Stimulated activated CD8-positive, alpha-beta memory T cell treated with anti-CD3 and anti-CD28 coated beads, Interleukin-7, amount 100 ng/mL, for 4 hours (primary cell): ENCODE measurements at places on chromosomes 12 and 14.

- DNase-seq, result no peak
Measured at GRCh38 chr12:46556105-46556559, 183.6 kb upstream of the SLC38A2 start.

GRCh38 chr14:94115058-94115591 is 4.6 kb downstream of the IFI27 start:
- no peak for DNase-seq

DNA sequence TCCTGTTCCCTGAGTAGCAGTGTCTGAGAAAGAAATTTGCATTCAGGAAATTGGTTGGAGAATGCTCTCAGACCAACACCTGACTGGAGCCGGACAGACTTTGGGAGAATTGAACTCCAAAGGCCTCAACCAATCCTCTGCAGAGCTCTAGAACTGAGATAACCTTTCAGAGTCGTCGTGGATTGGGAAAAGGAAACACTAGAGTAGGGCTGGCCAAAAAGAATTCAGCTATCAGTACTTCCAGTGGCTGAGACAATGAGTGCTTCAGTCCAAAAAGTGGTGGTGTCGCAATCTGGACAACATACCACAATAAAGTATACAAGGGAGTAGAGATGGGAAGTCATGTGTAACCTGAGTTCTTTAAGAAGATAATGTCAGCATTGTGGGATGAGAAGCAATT is 377.1 kb downstream of the SLC16A7 start:
- DNase-seq, result no peak

GRCh38 chr12:132146772-132147422 is 2.6 kb downstream of the NOC4L start:
- DNase-seq, result no peak

DNA sequence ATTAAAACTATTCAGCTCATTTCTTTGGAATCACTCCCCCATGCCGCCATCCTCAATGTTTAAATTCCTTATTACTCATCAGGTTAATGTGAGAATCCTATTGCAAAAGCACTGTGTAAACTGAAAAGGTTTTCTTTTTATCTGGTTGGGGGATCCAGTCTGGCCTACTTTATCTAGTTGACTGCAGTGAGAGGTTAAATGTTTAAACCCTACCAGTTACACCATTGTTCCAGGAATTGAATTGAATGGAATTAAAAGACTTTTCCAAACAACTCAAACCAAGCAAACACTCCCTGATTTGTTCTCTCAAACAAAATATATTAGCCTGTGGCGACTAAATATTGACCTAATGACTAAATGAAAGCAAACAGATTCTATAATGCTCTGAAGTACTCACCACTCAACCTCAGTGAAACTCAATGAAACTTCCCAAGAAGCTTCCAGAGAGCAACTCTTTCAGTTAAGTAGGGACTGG is 100.5 kb downstream of the VEZT start:
- no peak for DNase-seq

- no peak for DNase-seq
Measured at GRCh38 chr12:27615331-27615891, 80.8 kb upstream of the REP15 start.

- no peak for DNase-seq
Measured at GRCh38 chr14:54697803-54698202, 130.9 kb downstream of the SAMD4A start.

- DNase-seq, result no peak
Measured at GRCh38 chr12:4432878-4433744, 12.5 kb downstream of the FGF6 start.

GRCh38 chr12:30003321-30003720 is 219.6 kb upstream of the TMTC1 start:
- no peak for DNase-seq

DNA sequence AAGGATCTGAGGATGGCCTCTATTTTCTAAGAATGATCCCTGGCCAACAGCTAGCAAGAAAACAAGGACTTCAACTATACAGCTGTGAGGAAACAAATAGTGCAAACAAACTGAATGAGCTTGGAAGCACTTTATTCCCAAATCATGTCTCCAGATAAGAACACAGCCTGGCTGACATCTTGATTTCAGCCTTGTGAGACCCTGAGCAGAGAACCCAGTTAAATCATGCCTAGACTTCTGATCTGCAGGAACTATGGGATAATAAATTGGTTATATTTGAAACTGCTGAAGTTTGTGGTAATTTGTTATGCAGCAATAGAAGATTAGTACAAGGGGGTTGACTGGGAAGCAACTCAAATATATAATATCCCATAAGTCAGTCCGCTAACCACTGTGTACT is 183.9 kb upstream of the BMP4 start:
- no peak for DNase-seq

DNA sequence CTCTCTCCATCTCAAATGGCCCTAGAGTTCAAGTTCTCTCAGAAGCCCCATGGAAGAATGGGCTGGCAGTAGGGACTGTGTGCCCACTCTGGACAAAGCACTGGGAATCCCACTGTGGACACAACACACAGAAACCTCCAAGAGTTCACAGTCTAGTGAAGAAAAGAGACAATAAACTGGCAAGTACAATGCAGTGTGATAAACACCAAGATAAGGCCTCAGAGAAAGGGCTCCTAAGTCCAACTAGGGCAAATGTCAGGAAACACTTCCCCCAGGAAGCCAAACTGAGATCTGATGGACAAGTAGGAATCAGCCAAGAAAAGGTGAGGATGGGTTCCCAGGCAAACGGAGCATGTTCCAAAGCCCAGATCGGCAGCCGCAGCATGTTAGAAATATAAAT is 5.4 kb downstream of the VSIG10 start:
- DNase-seq, result no peak

DNA sequence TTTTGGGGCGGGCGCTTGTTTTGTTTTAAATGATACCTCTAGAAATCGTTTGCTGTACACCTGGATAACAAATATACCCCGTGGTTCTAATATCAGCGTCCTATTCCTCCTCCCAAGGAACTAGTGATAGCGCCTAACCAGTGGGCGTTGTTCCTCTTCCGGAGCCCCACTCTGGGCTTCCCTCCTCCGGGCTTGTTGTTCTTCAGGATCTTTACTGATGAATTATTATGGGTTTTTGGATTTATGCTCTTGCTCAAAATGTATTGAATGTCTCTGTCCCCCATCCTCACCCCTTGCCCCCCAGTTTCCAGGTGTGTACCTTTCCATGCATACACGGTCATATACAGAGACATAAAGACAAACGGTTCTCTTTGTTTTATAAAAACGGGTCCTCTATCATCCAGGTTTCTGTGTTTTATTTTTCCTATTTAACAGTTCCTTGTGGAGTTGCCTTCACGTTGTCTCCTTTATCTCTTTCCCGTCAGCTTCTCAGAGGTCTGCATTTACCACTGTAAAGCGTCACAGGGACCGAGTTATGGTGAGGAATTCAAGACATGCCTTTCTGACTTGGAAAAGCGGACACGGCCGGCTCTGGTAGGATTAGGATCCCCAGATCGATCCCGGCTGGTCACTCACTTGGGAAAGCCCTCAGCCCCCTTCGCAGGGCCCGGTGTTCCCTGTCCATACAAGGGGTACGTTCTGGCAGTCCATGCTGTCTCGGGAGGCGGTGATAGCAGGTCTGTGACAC is 655 bp upstream of the PLEKHG3 start:
- no peak for DNase-seq

DNA sequence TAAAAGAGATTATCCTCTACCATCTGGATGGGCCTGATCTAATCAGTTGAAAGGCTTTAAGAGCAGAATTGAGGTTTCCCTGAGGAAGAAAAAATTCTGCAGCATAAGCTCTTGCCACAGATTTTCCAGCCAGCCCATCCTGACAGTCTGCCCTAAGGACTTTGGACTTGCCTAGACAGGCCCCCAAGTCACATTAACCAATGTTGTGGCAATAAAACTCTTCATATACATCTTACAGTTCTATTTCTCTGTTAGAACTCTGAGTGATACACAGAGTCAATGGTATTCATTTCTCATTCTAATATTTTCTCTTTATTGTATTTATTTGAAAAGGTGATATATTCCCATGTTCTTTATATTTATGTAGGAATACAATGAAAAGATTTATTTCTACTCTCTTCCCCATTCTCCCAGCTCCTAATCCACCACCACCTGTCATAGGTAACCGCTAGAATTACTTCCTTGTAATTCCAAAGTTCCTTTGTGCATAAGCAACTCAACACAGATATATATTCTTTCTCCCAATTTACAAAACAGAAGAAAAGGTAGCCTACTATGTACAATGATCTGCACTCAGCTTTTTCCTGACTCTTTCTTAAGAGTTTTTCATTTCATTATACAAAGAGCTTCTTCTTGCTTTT is 182.1 kb downstream of the CAPZA3 start:
- DNase-seq, result no peak

- no peak for DNase-seq
Measured at GRCh38 chr12:14950421-14950820, 11.0 kb downstream of the ARHGDIB start.

GRCh38 chr14:105541218-105541875 is 15.0 kb downstream of the TMEM121 start:
- DNase-seq, result no peak
